ENCODE measurements at places on chromosomes 11 and 22.

GRCh38 chr22:22884010-22884887 lies 3.4 kb upstream of the IGLL5 start:
- peak; percentile 63 for DNase-seq

DNA sequence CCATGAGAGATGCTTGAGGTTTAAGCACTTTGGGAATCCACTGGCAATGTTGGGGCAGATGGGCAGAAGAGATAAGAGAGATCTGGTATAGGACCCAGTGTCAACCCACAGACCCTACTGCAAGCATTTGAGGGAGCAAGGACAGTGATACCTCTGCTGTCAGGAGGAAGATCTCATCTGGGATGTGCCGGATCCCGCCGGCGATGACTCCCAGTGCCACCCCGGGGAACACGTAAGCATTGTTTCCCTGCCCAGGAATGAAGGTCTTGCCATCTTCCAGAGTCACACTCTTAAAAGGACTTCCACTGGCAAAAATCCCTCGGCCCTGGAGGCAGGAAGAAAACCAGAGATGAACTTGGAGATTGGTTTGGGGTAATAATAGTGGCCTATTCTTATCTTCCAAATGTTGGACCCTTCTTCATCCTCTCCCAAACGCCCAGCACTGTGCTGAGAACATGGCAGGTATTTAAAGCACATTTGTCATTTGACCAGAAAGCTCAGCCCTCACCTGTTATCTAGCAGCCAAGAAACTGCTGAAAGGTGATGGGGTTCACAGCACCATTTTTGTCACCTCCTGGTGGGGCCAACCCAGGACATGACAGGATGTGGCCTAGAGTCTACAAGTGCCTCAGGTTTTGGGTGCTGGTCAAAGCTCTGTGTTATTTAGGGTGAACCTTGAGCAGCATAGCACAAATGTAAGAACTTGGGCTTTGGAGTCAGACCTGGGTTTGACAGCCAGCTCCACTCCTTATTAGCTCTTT lies 71.7 kb downstream of the CCDC81 start:
- no peak for DNase-seq

GRCh38 chr11:36376888-36377758 lies 81.0 kb downstream of the PRR5L start:
- DNase-seq = peak; percentile 18

- peak; percentile 12 for DNase-seq
Measured at GRCh38 chr11:102120437-102120973, 10.3 kb downstream of the YAP1 start.

DNA sequence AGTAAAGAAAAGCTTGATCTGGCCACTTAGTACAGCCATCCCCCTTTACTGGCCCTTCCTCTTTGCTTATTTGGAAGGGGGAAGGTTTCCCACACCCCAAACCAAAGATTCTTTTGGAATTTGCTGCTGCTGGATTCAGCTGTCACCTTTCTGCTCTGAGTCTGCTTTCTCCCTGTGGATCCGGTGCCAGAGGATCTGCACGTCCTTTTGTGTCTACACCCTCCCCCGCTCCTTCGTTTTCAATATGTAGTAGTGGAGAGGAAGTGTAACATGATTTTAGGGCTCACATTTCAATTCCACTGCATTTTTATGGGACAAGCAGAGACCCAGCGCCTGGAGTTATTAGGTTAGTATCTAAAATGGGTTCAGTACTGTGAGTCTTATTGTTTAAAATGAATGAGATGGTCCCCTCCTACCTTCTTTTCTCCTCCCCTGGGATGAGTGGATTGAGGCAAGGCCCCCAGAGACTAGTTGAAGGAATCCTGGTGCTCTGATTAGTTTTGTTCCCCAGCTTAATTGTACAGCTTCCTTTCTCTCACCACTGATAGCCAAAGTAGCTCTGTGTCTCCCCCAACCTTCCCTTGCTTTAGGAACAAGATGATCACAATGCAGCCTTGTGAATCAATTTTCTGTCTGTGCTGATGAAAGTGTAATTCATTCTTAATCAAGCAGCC lies 30.5 kb upstream of the CABP7 start:
- DNase-seq = no peak

GRCh38 chr11:120707663-120708062 lies 196.1 kb downstream of the GRIK4 start:
- no peak for DNase-seq

GRCh38 chr11:6191742-6192141 lies 7.3 kb upstream of the OR52W1 start:
- DNase-seq = no peak

DNA sequence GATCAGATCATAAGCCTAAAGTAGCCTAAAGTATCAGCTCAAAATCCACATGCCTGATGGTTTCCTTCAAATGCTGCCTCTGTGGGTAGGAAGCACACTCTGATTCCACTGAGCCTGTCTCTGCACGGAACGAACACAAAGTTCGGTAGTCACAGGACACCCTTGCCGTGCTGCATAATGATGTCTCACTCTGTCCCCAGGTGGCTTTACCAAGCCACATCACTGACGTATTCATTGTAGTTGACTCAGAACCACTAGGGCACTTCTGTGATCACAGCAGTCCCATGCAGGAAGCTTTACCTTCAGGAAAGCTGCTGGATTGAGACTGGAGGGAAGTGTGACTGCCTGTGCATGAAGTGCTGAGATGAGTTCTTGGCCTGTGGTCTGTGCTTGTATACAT lies 147.7 kb downstream of the ATXN10 start:
- DNase-seq = no peak

Measured in fibroblast of the aortic adventitia (primary cell).